ENCODE measurements at places on chromosomes 11 and 22.

DNA sequence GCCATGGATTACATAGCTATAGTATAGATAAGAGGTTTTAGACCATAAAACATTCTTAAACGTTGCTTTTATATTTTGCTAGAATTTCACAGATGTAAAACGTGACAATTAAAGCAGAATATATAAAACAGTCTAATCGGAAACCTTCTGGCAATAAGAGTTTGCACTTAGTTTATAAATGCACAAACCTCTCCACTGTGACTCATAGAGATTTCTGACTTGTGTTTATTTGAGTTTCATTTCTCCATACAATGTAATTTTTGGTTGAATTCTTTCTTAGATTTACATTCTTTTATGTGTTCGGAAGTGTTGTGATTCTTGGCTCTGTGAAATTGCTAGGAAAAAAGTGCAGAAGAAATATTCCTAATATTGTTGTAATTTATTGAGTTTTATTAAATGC, 288.7 kb upstream of the CTSC start:
- DNase-seq, result no peak

- DNase-seq, result peak; percentile 87
These were observed at the start of gene ADSL for GRCh38 chr22:40346185-40347118. Gene ADSL, plus strand, starts transcription at chr22:40346500. Its CDS starts 59 bp downstream, at chr22:40346559.

- DNase-seq, result no peak
These were observed 14.3 kb upstream of the CREB3L1 start for GRCh38 chr11:46263120-46263519.

GRCh38 chr11:123587044-123587443, 67.4 kb downstream of the SCN3B start:
- peak; percentile 45 for DNase-seq

GRCh38 chr11:69374946-69375310, 81.0 kb downstream of the MYEOV start:
- DNase-seq, result no peak

GRCh38 chr11:76562541-76562940, 108.0 kb downstream of the LRRC32 start:
- DNase-seq, result no peak

- no peak for DNase-seq
These were observed 10.7 kb downstream of the KCNJ5 start for GRCh38 chr11:128901653-128902514.

DNA sequence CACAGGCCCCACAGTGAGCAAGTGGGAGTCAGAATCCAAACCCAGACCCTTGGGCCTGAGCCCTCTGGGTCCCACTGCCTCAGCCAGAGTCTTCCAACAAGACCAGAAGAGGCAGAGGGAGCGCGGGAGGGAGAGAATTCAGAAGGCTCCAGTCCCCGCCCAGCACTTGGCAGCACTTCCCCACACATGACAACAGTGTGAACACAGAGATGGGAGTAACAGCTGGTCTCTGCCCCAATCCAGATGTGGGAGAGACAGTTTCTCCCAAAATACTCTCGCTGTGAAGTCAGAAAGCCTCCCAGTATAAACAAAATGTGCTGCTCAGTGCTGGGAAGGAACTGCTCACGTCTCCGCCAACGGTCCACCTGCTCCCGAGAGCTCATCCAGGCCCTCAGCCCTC, 219.9 kb downstream of the MN1 start:
- no peak for DNase-seq

- DNase-seq, result no peak
These were observed 1.7 kb upstream of the JAM3 start for GRCh38 chr11:134066943-134067885.

- DNase-seq, result peak; percentile 53
These were observed 23.8 kb upstream of the FZD4 start for GRCh38 chr11:86978756-86979608.

- DNase-seq, result peak; percentile 95
These were observed 10.9 kb downstream of the ROBO3 start for GRCh38 chr11:124875943-124876817.

DNA sequence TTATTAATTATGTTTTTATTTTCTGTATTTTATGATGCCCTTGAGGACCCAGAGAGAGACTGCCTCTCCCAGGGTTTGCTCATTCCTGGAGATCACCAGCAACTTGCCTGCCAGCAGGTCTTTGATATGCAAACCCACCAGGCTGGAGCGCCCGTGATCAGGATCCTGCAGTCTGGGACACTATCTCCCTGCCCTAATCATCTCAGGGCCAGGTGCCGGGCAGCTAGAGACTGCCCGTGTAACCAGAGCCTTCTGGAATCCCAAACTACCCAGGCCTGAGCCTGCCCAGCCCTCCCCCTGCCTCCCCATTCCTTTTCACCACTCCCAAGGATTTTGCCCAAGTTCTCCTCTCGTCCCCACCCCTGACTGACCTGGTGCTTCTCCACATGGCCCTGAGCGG, 52.2 kb upstream of the B3GAT1 start:
- no peak for DNase-seq

DNA sequence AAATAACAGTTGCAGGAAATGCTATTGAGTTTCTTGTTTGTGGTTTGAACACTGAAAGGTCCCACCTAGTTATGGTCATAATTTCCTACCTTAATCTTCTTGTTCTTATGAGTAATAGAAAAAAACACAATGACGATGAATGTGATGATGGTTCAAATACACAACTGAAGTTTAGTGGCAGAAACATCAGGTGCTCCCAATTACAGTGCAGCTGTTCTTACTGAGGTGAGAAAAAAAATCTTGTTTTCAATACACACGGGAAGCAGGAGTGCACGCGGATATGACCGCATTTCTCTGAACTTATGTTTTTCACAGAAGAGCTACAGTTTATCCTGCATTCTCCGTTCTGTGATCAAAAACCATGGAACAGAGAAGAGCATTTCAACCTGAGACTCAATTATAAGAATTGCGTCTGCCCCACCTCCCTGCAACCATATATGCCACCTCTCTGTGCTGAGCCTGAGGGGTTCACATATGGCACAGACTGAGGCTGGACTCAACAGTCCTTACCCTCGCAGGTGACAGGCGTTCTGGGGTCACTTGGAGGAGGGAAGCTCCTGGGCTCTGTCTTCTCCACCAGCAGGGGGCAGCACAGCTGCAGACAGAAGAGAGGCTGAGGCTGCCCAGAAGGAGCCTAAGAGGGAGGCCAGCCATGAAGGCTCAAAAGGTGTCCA, 99.7 kb upstream of the IGLL5 start:
- DNase-seq, result peak; percentile 23

- peak; percentile 74 for DNase-seq
These were observed 44.3 kb downstream of the NNMT start for GRCh38 chr11:114340311-114341131.

DNA sequence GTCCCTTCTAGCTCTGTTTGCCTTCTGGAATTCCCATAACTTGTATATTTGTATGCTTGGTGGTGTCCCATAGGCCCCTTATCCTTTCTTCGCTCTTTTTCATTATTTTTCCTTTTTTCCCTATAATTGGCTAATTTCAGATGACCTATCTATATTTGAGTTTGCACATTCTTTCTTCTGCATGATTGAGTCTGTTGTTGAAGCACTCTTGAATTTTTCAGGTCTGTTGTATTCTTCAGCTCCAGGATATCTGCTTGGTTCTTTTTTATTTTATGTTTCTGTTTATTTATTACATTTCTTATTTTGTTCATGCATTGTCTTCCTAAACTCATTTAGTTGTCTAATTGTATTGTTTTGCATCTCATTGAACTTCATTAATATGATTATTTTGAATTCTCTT, 28.0 kb downstream of the NCAM1 start:
- DNase-seq, result no peak

GRCh38 chr11:122668562-122669090, 13.1 kb downstream of the UBASH3B start:
- DNase-seq, result peak; percentile 97
